ENCODE measurements at places on chromosomes 1 and 21.

DNA sequence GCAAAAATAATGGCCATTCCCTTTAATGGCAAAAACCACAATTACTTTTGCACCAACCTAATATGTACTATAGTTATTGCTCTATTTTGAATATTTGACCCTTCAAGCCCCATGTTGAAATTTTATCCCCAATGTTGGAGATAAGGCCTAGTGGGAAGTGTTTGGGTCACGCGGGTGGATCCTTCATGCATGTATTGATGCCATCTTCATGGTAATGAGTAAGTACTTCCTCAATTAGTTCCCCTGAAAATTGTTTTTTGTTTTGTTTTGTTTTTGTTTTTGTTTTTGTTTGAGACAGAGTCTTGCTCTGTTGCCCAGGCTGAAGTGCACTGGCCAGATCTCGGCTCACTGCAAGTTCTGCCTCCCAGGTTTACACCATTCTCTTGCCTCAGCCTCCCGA, 9.8 kb upstream of the USP25 start:
- DNase-seq = no peak

GRCh38 chr1:118828038-118828437, 160.1 kb downstream of the TBX15 start:
- DNase-seq = no peak

GRCh38 chr1:225418059-225418458, 9.8 kb downstream of the LBR start:
- DNase-seq = no peak

- peak; percentile 46 for DNase-seq
Measured at GRCh38 chr1:28329395-28330153, 734 bp downstream of the MED18 start.

- DNase-seq = no peak
Measured at GRCh38 chr1:57947471-57947870, 523.6 kb upstream of the DAB1 start.

GRCh38 chr1:5516756-5517155, 475.5 kb downstream of the NPHP4 start:
- DNase-seq = no peak

GRCh38 chr1:162942916-162943559, 82.1 kb upstream of the CCDC190 start:
- no peak for DNase-seq

DNA sequence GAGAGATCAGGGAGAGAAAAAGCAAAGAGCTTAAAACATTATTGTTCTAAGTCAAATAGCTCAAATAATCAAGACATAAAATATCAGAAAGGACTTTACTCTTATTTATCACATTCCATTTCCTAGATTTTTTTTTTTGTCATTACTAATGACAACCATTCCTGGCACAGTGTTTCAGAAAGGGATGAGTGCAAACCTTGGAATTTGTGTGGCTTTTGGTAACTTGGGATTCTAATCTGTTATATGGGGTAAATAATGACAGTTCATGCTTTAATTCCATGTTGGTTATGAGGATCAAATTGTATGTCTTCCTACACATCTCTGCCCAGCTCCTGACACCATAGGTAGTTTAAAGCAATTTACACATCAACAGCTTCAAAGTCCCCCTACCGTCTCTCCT, 358.4 kb upstream of the ADGRL4 start:
- DNase-seq = no peak

- no peak for DNase-seq
Measured at GRCh38 chr1:43590388-43590925, 59.5 kb upstream of the KDM4A start.

GRCh38 chr1:109134423-109134822, 20.5 kb downstream of the ELAPOR1 start:
- DNase-seq = no peak

DNA sequence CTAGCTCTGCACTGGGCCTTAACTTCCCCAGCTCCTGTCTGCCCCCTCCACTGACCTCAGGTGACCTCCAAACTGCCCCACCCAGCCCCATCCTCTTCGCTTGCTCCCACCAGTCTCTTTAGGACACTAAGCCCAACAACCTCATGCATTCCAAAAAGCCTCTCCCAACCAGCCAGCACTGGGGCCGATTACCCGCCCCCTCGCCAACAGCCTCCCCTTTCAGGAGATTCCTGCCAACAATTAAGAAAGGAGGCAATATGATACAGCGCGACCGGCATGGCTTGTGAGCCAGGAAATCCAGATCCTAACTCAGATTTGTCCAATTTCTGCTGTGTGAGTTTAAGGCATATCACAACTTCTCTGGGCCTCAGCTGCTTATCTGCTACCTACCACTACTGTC, 14.7 kb downstream of the KANK4 start:
- DNase-seq = no peak

DNA sequence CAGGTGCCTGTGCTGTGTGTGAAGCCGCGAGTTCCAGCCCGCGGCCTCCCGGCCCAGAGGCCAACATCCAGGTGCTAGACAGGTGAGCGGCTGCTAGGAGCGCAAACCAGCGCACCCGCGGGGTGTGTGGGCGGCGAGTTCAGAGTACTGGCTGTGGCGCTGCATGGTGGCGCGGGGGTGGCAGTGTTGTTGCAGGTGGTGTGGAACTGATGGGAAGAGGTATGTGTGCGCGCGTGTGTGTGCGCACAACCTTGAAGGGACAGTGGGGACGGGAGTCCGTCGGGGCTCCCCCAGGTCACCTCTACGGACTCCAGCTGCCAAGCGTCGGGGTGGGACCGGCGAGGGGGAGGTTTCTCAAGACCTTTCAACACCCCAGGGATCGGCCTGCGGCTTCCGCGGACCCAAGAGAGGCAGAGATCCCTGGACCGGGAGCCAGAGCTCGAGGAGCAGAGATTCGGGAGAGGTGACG, 433 bp upstream of the DMBX1 start:
- no peak for DNase-seq

DNA sequence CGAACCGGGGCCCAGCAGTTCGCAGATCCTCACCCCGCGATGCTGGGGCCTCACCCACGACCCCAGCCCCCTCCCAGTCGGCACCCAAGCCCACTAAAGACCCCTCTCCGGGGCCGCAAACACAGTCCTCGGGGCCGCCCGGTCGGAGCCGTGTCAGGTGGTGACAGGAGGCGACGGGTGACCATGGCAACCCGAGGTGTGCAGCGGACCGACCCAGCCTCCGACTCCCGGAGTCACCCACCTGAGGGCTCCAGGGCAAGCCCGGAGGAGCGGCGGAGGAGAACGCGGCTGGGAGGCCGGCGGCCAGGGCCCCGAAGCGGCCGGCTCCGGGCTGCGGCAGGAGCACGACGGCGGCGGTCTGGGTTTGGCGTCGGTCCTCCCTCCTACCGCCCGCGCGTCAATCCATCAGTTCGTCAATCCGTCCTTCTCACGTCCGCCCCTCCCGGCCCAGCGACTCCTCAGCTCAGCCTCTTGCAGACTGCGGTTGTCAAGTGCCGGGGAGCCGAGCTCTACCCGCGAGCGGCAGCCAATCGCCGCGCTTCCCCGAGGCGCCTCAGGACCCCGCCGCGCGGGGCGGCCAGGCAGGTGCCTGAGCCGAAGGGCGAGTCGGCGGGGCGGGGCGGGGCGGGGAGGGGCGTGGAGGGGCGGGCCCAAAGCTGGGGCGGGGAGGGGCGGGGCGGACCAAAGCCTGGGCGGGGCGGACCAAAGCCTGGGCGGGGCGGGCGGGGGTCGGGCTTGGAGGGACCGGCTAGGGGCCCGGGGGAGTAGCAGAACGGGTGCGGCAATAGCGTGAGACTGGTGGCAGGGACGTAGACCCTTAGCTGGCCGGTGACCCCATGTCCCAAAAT, at the start of gene WDR47:
WDR47 (minus strand) TSS at position 482 of the 848 bp plus-strand sequence. CDS start 18,590 bp downstream, outside the sequence.
- peak; percentile 97 for DNase-seq

GRCh38 chr1:203090421-203091198, 4.8 kb upstream of the MYOG start:
- DNase-seq = no peak

DNA sequence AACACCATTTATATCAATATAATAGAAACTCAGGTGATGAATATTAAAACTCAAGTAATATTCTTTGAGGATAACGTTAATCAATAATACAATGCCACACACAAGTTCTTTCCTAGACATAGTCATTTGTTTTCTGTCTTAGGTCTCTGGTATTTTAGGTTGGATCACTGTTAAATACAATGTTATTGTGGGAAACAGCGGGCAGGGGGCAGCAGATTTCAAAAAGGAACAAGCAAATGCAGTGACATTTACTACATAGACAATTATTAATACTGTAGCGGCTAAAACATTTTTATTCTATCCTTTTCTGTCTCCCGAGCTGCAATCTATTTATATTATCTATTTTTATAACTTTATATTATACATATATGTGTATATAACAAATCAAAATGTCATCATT, 186.4 kb upstream of the ZNHIT6 start:
- peak; percentile 21 for DNase-seq

- DNase-seq = no peak
Measured at GRCh38 chr1:75589637-75590036, 21.3 kb downstream of the SLC44A5 start.

DNA sequence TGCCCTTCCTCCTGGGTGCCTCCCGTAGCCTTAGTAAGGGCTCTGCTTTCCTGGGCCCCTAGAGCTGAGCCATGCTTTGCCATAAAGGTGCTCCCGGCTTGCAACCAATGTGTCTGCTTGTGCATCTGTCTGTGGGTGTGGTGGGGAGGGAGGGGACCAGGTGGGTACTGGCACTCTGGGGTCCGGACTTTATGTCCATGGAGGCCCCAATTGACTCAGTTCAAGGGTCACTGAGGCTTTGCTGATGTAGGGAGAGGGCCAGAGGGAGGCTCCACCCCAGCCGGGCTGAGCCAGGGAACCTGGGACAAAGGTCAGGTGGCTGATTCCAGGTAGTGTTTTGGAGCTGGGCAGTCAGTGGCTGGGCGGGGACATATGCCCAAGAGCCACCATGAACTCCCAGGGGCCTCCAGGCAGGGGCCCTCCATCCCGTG, 15.0 kb downstream of the TNFRSF25 start:
- DNase-seq = no peak
